T-helper 17 cell (primary cell): ENCODE measurements at places on chromosomes 5 and 9. TPM values are rescaled to one million over a fixed set of nuclear protein-coding genes. Genes with fewer than 3 reads are reported as not detected.

The SLC45A2 gene
- not detected for total RNA-seq

The SLC31A2 gene
- 12.8 TPM for total RNA-seq

The INSL6 gene
- not detected for total RNA-seq

The DND1 gene
- 1.2 TPM for total RNA-seq

The PTGDS gene
- 166 TPM for total RNA-seq

The CDH18 gene
- not detected for total RNA-seq

The OTP gene
- total RNA-seq = not detected

The ROPN1L gene
- total RNA-seq = 5.3 TPM

The ADAMTS12 gene
- total RNA-seq = not detected

The CD14 gene
- 1.4 TPM for total RNA-seq

The NPR3 gene
- total RNA-seq = 0.50 TPM

The PLPP7 gene
- total RNA-seq = not detected

- no peak for DNase-seq
Observed at GRCh38 chr5:135993880-135994636, 34.7 kb upstream of the TGFBI start.

- no peak for DNase-seq
Observed at GRCh38 chr5:6868171-6868570, 154.9 kb downstream of the TENT4A start.

- DNase-seq = no peak
Observed at GRCh38 chr5:126720369-126720768, 56.6 kb upstream of the LMNB1 start.

GRCh38 chr5:172533058-172533398, 78.7 kb upstream of the SH3PXD2B start:
- DNase-seq = no peak

DNA sequence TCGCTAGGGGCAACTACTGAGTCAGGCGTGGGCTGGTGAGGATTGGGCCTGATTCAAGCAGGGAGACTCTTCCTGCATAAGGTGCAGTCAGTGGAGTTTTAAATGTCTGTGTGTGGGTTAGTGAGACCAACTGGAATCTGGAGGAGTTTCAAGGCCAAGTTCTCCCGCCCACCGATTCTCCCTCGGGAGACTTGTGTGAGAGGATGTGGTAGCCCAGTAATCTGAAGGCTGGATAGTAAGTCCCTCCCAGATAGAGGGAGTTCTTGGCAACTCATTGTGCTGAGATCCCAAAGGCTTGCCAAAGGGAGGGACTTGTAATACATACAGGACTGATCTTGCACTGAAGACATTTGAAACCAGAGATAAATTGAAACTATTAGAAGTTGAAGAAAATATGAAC, 51.8 kb downstream of the WDR36 start:
- no peak for DNase-seq

DNA sequence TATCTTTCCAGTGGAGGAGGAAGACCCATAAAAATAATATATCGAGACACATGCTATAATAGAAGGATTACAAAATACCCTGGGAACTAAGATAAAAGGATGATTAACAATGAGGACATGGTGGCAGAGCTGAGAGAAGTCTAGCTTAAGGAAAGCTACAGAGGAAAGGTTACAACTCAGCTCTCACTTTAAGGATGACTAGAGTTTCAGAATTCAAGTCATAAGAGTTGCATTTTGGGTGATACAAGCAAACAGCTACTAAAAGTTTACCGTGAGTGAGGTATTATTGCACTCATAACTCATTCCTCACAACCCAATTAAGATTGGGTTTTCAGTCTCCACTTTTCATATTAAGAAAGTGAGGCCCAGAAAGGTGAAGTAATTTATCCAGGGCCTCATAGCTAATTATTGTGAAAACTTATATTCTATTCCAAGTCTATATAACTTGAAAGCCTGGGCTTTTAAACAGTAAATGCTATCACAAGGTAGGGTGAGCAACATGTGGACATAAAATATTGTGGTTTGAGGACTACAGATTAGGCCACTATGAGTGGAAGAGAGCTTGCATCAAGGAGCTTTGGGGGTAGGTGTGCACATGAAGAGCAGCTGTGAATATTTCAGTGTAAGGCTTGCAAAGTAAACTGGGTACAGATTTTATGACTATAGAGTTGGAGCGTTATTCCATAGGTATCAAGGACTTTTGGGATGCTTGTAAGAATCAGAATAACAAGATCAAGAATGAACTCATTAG, 28.0 kb downstream of the JAKMIP2 start:
- DNase-seq = no peak

GRCh38 chr5:73892806-73893205, 266.8 kb downstream of the ARHGEF28 start:
- no peak for DNase-seq

GRCh38 chr5:53571403-53571802, 11.0 kb downstream of the NDUFS4 start:
- no peak for DNase-seq

DNA sequence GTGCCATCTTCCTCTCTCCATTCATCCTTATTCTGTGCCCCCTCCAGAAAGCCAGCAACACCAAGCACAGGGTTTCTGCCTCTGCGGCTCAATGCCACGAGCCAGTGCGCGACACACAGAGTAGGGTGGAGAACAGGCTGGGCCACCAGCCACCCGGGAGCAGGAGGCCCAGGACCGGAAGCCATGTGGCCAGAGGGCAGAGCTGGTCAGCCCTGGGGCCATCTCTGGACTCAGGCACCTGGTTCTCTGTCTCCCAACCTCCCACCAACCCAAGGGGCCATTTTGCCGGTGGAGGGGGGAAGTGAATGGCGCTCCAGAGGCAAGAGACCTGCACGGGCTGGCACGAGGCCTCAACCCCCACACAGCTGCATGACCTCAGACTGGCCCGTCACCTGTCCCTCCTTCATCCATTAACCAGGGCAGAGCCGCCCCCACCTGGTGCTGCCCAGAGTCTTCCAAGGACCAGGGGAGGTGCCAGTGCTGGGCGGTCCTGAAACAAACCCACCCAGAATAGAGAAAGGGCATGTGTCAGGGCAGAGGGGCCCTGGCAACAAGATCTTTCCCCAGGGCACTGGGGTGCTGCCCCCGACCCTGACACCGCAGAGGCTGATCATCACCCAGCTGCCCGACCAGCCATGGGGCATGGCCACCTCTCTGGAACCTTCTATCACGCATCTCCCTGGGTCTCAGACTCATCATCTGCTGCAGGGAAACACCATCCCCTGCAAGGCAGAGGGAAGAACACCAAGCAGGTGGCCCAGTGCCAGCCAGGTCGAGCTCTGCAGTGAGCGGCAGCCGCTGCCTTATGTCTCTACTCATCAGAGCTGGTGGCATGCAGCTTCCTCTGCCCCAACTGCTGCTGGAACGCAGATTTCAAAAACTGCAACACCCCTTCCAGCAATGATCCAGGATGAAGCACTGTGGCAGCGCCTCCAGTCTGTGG, 11.9 kb downstream of the VAV2 start:
- DNase-seq = no peak

GRCh38 chr5:10457682-10458574, 16.2 kb downstream of the ROPN1L start:
- DNase-seq = no peak

DNA sequence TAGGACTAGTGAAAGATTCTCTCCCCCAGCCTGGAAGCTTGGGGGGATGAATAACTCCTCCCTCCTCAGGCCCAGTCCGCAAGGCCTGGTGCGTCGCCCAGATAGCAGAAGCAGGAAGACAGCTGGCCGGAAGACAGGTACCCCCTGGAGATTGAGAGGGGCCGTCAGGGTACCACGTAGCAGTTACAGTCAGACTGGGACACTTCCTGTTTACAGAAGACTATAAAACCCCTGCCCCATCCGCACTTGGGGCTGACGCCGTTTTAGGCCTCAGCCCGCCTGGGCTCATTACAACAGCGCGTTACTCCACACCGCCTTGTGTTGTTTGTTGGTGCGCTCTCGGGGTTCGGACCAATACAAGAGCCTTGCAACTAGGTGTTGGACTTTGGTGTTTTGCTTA, 15.4 kb downstream of the SEMA6A start:
- no peak for DNase-seq

DNA sequence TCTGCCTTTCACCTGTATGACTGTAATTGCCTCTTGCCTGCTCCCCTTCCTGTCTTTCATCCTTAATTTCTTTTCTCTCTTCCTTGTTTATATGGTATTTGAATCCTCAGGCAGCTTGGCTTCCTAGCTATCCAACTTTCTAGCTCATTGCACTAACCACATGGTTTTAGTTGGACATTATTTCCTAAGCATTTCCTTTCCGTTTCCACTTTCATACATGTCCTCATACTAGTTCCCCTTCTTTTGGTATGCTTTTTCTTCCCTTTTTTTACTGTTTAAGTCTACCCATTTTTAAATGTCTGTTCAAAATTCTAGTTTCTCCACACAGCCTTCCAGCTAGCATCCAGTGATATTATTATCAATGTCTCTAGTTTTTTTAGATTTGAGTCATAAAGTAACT, 6.6 kb downstream of the CWC27 start:
- no peak for DNase-seq

DNA sequence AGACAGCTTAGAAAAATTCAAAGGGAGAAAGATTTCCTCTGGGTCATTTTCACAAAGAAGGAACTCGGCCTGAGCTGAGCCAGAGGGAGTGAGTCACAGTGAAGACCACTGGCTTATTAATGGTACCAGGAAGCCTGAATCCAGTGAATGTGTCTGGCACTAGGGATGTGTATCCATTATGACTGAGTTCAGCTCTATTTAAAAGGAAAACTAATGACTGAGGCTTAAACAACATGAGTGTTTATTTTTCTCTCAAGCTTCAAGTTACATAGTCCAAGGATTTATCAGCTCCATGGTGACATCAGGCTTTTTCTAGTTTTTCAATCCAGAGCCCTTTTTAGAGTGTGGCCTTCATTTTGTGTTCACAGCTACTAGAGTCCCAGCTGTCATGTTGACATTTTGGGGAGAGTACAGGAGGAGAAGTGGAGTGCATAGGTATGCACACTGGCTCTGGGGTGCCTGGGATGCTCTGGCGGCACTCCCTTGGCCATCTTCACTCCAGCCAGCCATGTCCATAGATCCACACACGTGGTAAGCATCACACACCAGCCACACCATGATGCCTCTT, 159.5 kb upstream of the ERCC6L2 start:
- DNase-seq = no peak

DNA sequence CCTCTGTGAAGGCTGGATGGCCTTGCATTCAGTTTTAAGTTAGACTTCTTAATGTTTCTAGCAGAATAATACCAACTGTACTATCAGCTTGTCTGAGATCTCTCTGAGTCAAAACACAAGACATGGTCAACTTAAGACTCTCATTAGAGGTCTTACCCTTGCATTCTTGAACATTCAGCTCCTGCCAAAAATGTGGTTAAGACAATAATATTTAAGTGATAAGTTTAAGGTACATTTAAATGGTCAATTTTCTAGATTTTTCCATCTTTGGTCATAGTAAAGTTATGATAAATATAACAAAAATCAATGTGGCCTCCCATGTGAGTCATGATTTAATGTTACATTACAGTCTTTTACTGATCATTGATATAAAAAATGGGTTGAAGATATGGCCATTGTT, 75.0 kb downstream of the NR2F1 start:
- no peak for DNase-seq

GRCh38 chr9:133874060-133874657, 118.0 kb downstream of the VAV2 start:
- DNase-seq = no peak

GRCh38 chr9:88198341-88198807, 60.1 kb upstream of the SPATA31C2 start:
- DNase-seq = no peak

DNA sequence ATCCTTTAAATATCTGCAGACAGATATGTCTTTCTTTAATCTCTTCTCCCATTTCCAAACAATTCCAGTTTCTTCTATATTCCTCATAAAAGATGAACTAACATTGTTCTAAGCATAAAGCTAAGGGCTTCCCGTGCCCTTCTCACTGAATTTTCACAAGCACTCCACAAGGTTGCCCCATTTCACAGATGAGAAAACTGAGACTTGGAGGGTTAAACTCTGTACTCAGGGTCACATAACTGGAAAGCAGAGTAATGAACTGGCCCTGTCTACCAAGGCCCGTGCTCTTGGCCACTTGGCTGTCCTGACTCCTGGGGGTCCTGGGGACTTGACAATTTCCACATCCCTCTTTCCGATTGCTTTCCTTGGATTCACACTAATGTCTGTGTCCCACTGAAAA, 25.3 kb downstream of the KLF9 start:
- DNase-seq = no peak

DNA sequence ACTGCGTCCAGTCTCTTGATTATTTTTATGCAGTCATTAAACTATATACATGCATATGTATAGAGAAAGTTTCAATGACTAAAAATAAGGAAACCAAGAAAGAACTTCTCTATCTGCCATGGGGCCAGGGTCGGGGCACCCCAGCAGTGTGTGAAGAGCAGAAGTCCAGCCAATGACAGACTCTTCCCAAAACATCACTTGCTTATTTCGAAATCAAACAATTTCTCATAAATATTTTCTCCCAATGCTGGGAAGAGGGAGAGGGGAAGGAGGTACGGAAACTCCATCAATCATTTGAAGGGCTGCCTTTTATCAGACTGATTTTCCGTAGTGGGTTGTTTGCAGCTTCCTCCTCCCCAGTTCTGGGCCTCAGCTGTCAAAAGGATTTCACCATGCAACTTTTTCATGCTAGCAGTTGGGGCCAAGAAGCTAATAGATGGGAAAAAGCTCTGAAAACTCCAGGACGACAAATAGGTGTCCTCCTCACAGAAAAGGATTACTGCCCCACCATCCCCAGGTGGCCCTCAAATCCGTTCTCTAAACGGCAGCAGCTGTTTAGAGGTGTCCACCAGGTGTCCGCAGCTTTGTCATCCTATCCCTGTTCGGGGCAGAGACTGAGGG, 617 bp upstream of the FPGS start:
- no peak for DNase-seq

DNA sequence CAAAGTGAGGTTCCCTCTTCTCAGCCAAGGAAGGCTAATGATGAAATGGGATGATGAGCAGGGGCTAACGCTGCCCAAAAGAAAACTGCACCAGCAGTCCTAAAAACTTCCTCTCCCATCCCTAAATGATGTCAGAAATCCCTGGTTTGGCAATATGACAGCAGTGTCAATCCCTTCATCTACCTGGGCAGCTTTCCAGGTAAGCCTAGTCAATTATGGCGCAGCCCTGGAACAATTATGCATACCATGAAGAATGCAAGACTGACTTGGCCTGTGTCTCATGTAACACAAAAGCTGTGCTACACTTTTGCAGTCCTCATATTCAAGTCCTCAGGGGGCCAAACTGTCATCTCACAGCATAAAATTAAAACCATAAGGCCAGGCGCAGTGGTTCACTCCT, 7.0 kb downstream of the DMGDH start:
- DNase-seq = no peak

DNA sequence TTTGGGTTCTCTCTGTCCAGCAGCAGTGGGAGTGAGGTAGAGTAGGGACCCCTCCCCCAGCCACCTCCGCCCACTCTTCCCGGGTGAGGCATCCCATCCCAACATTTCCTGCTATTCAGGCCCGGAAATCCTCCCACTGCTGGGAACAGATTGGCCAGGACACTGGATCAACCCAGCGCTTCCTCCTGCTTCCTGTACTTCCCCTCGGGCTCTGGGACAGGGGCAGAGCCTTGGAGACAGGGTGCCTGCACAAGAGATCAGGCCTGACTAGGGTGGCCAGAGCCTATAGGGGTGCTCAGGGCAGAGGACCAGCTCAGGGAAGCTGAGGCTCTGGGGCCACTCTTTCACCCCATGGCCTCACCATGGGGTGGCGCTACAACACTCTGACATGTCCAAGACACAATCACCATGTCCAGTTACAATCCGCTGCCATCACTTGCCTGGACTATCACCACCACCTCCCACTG, 14.5 kb downstream of the SH2D3C start:
- no peak for DNase-seq

GRCh38 chr5:121053055-121053985, 589.2 kb downstream of the PRR16 start:
- DNase-seq = no peak

- DNase-seq = no peak
Observed at GRCh38 chr9:126933334-126933980, 18.9 kb downstream of the RALGPS1 start.
